ENCODE measurements at places on chromosomes 13 and 19.
A peak's percentile ranks its signal among the peaks of the same experiment; 100 is the strongest.

GRCh38 chr13:38361542-38362262 is 12.1 kb downstream of the UFM1 start:
- DNase-seq: no peak

DNA sequence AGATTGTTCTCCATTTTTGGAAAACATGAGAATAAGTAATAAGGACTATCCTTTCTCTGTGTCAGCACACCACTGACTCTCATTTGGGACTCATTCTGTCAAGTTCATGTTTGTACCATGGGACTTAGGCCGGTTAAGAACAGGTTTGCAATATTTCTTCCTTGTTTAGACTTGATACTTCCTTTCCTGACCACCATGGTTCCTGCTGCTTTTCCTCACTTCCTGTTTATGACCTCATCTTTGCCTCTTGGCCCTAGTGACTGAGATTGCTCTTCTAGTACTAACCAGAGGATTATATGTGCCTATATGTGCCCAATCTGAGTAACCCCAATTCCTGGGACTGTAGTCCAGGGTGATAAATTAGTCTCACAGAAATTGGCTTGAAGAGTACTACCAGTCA is 32.5 kb upstream of the NDFIP2 start:
- DNase-seq: no peak

DNA sequence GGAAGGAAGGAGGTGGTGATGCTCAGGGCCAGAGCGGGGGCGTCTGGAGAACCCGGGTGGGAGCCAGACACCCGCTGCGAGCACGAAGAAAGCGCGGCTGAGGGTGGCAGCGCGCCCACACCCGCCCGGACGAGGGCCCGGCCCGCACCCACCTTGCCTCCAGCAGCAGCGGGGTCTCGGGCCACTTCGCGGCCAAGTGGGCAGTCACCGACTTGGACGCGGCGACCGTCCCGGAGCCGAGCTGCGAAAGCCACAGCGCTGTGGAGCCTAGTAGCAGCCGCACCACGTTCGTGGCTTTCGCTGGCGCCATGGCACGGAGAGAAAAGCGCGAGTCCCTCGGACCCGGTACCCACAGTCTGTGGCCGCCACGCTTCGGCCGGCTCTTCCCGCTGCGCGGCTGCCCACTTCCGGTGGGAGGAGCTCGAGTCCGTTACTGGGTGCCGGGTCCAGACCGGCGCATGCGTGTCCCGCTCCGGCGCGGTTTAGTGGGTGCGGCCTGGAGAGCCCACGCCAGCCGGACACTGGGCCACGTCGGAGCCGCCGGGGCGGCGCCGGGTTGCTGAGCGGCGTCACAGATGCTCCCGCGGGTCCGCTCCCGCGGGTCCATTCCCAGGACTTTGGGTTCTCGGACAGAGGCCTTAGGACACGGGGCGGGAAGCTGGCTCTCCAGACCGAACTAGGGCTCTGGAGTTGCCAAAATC is at the start of gene UGGT2:
TSS of gene UGGT2 (minus strand) at position 399 of the 701 bp plus-strand sequence. CDS start at position 310, 89 bp downstream.
- DNase-seq: peak; percentile 26

DNA sequence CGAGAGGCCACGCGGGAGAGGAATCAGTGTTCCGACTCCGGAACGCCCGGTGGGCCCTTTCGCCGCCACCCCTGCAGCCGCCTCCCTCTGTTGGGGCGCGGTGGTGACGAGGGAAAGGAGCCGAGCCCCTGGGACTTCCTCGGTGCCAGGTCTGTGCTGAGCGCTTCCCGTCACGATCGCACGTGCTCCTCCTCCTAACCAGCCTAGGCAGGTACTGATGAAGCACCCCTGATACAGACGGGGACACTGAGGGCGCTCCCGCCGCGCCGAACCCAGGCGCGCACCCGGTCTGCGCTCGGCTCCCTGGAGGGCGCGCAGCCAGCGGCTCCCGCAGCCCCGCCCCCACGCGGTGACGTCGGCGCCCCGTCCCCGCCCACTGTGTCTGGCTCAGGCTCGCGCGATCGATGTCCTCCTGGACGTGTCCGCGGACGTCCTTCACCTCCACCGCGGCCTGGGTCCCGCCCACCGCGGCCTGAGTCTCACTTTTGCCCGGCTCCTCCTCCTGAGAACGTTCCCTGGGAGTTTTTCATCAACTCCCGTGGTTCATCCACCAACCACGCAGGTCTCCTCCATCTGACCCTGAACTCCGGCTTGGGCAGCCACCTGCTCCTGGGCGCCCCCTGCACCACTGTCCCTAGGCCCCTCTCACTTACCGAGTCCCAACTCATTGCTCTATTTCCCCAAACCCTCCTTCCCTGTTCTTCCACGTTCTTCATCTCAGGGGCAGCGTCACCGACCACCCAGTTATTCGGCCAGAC is 2.6 kb upstream of the KLK15 start:
- no peak for DNase-seq

- no peak for DNase-seq
Measured at GRCh38 chr13:111314852-111315251, 5.6 kb upstream of the TEX29 start.

DNA sequence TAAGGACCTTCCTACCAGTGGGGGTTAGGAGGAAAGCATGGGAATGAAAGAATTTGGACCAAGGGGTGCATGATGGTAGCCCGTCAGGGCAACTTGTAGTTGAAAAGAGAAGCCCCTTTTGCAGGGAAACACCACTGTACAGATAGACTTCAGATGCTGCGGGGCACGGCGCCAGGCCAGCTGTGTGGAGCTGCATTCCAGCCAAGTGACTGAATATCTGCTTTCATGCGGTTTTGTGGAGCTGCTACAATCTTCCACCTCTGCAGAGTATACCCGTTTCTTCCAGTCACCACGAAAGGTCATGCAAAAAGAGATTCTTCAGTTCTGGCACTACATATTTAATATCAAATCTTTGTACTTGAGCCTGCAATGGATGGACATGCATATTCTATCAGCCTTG is 104.7 kb downstream of the RGCC start:
- DNase-seq: peak; percentile 20

GRCh38 chr13:46962281-46962941 is 65.6 kb upstream of the HTR2A start:
- no peak for DNase-seq

GRCh38 chr19:38084196-38084595 is 139.8 kb downstream of the DPF1 start:
- no peak for DNase-seq

DNA sequence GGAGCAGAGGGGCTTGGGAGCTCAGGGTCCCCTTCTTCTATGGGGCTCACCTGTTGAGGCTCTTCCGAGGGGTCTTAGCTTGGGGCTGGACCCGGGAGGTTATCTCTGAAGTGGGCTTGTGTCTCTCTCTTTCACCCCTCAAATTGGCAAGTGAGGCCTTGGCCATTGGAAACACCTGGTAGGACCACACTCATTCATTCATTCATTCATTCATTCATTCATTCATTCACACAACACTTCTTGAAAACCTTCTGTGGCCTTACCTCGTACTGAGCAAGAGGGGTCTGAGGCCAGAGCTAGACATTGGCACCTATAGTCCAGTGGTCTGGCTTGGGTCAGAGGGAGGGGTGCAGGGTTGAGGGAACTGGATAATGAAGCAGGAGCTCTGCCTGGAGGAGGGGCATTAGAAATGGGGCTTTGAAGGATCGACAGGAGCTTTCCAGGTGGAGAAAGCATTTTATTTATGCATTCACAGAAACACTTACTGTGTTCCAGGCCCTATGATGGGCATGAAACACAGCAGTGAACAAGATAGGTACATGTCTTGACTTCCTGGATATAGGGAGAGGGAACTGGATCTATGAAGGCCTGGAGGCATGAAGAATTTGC is 5.5 kb downstream of the CELF5 start:
- DNase-seq: no peak

GRCh38 chr13:77892491-77892890 is 26.1 kb downstream of the EDNRB start:
- no peak for DNase-seq

DNA sequence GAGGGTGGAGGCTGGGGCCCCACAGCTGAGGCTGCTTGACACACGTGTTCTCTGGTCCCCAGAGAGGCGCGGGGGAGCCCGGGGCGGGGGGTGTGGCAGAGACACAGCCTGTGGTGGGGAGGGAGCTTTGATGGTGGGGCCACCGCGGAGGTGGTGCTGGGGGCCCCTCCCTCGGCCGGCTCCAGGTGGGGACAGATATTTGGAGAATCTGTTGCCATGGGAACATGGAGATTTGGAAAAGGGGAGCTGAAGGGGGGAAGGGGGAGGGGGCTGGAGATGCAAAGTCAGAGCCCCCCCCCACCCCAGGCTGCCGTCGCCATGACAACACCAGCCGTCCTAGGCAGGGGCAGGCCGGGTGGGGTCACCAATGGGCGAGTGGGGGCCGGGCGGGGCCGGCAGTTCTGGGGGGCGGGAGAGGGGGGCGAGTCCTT is 1.2 kb downstream of the PRKCG start:
- no peak for DNase-seq

DNA sequence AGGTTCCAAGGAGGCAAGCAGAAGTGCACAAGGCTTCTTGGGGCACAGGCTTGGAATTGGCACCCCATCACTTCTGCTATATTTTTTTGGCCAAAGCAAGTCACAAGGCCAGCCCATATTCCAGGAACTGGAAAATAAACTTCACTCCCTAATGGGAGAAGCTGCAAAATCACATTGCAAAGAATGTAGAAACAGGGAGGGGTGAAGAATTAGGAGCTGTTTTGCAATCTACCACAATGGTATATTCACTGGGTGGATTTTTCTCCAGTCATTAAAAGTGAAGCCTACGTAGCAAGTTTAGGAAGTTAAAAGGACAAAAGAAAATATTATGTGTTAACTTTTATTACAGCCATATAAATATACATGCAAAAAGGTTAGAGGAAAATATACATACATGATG is 464.8 kb downstream of the COG6 start:
- no peak for DNase-seq

- DNase-seq: no peak
Measured at GRCh38 chr13:113917096-113917495, 53.2 kb upstream of the GAS6 start.

DNA sequence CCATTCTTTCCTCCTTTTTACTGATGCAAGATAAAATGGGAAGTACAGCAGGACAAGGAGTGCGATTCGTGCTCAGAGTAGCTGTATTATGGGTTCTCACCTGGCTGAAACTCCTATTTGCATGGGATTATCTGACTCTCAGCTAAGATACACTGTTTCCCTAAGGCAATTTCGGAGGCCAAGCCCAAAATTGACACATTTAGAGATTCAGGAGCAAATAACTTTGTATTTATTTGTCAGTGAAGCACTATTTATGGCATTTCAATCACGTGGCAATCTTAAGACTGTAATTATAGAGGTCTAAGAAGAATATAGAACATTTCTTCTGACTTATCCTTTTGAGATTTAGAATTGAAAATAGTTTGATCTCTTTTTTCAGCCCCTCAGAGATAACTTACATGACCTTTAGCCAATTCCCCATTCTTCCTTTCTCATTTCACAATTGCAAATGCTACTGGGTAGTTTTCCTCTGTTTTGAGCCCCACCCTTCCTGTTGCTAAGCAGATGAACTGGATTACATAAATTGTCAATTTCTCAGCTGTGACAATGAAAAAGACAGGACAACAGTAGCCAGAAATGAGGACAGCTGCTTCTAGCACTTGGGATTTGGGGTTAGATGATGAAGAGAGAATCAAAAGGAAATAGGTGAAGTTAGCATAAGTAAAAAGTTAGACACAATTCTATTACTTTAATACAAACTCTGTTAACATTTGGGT is 122.7 kb upstream of the FRY start:
- DNase-seq: no peak

GRCh38 chr13:79541426-79542049 is 60.6 kb downstream of the NDFIP2 start:
- DNase-seq: peak; percentile 63

DNA sequence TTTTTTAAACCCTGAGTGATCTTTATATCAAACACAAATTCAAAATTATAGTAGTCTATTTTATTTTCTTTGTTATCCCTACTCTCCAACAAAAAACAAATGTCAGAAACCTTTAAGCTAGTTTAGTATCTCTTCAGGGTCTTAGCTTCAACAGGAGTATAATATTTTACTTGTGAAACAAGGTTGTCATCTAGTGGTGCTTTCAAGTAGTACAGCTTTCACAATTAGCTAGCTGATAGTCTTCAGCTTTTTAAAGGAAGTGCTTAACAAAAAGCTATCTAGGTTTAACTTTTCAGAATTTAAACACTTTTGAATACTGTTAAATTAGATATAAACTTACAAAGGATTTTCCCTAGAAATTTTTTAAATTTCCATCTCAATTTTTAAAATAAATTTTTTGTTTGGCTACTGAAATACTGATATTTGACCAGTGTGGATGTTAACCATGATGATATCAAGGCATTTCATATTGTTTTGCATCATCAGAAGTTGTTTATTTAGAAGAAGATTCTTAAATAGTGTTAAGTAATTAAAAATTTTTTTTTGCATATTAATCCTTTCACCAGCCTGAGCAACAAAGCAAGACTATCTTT is 34.2 kb downstream of the TDRD3 start:
- DNase-seq: peak; percentile 41

GRCh38 chr19:44808463-44809371 is at the start of gene BCAM:
Gene BCAM (plus strand): TSS chr19:44809103. CDS start chr19:44809125, 22 bp downstream.
- DNase-seq: no peak

- no peak for DNase-seq
Measured at GRCh38 chr19:10018263-10018662, 5.0 kb downstream of the RDH8 start.

DNA sequence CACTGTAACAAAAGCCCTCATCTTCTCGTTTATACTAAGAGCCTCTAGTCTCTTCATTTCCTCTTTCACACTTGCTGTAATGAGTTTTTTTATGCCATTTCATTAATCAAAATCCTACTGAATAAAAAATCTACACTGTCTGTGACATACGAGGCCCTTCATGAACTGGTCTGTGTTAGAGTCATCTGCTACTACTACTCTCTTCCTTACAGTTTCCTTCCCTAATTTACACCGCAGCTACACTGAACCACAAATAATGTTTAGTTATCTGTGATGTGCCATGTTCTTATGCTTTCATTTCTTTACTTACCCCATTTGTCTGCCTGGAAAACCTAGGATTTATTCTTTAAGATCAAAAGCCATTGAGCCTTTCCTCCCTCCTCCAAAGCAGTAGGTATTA is 16.0 kb downstream of the UFM1 start:
- DNase-seq: no peak

GRCh38 chr19:49889687-49890348 is 6.9 kb downstream of the IL4I1 start:
- no peak for DNase-seq

Data from NCI-H1694 (cell line).